Left lung (tissue), 14 donors: ENCODE measurements at places on chromosomes 7 and 10. TPM values are rescaled to one million over a fixed set of nuclear protein-coding genes. Genes with fewer than 3 reads are reported as not detected.
A peak's percentile ranks its signal among the peaks of the same experiment; 100 is the strongest.

- peaks cover 7% of the 10 kb centered on the region for H3K4me1 ChIP-seq
- DNase-seq = no peak
- no peak overlapping the region for H3K4me3 ChIP-seq
- no peaks in the 10 kb centered on the region for H3K36me3 ChIP-seq
These were observed 45.4 kb upstream of the GRID1 start for GRCh38 chr10:86411852-86412560.

DNA sequence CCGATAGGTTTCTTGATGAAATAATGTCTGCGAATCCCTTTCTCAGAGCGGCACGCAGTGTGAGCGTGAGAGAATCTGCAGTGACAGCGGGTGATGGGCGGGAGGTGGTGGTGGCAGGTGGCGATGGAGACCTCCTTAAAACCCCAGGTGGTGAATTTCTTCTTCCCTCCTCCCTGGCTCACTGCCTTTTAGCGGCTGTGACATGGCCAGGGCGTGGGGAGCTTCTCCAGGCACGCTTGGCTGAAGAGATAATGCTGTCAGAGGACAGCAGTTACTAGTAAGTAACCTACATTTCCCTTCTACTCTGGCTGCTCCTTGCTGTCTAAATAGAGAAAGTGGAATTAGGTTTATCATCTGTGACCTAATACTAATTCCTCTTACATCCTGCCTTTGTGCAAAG, 141.4 kb upstream of the INSYN2A start:
- peaks cover 8% of the 10 kb centered on the region for H3K4me1 ChIP-seq
- DNase-seq = no peak
- no peaks in the 10 kb centered on the region for H3K27me3 ChIP-seq
- no peaks in the 10 kb centered on the region for H3K36me3 ChIP-seq

GRCh38 chr10:80471715-80472233, 17.7 kb downstream of the TSPAN14 start:
- no peak overlapping the region for H3K4me3 ChIP-seq
- DNase-seq = no peak
- H3K27me3 ChIP-seq = no peaks in the 10 kb centered on the region
- peak overlapping the region; percentile 47 for H3K27ac ChIP-seq
- H3K36me3 ChIP-seq = peaks cover 45% of the 10 kb centered on the region

- H3K4me1 ChIP-seq = no peaks in the 10 kb centered on the region
- DNase-seq = no peak
- no peak overlapping the region for H3K4me3 ChIP-seq
- no peak overlapping the region for H3K27ac ChIP-seq
- no peaks in the 10 kb centered on the region for H3K36me3 ChIP-seq
- no peaks in the 10 kb centered on the region for H3K27me3 ChIP-seq
These were observed 39.9 kb upstream of the HDAC9 start for GRCh38 chr7:18455606-18456005.

DNA sequence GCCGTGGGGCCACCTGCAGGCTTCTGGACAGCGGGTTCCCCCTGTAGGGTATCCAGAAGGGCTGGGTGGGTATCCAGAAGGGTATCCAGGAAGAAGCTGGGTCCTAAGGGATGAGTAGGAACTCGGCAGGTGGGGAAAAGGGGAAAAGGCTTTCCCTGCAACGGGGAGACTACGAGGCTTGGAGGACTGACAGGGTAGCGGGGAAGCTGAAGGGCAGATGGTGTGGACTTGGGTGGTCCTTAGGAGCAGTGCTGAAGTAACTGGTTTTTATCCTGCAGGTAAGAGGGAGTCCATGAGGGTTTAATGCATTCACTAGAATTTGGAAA, 525 bp downstream of the UBE2D4 start:
- H3K27ac ChIP-seq = peak overlapping the region; percentile 96
- H3K36me3 ChIP-seq = no peaks in the 10 kb centered on the region
- peak overlapping the region; percentile 70 for H3K4me3 ChIP-seq
- no peaks in the 10 kb centered on the region for H3K4me1 ChIP-seq

GRCh38 chr7:12756821-12757220, 69.4 kb downstream of the ARL4A start:
- no peak overlapping the region for H3K4me3 ChIP-seq
- no peaks in the 10 kb centered on the region for H3K36me3 ChIP-seq
- H3K27me3 ChIP-seq = no peaks in the 10 kb centered on the region
- no peak overlapping the region for H3K27ac ChIP-seq

GRCh38 chr10:16794005-16794404, 23.2 kb downstream of the RSU1 start:
- H3K36me3 ChIP-seq = peaks cover 7% of the 10 kb centered on the region
- H3K4me3 ChIP-seq = no peak overlapping the region
- no peak overlapping the region for H3K27ac ChIP-seq
- no peaks in the 10 kb centered on the region for H3K27me3 ChIP-seq

Gene TYW1B
- total RNA-seq = 9.7 TPM

Gene CHST15
- total RNA-seq = 30.3 TPM
